Caco-2 (cell line): ENCODE measurements at places on chromosomes 12 and 14.

DNA sequence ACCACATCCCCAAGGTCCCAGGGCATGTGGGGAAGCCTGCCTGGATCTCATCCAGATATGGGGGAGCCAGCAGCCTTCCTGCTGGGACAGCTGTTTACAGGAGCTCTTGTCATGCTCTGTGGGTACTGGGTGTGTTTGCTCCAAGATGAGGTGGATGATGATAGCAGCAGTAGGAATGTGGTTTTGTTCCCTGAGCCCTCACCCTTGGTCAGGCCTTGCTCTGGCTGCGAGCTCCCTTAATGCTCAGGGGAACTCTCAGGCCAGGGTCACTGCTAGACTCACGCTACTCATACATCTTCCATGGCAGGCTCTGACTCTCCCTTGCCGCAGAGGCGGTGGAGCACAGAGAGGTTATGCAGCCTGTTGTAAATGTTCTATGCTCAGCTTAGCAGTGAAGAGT lies 990.3 kb downstream of the AACS start:
- no peak for DNase-seq

DNA sequence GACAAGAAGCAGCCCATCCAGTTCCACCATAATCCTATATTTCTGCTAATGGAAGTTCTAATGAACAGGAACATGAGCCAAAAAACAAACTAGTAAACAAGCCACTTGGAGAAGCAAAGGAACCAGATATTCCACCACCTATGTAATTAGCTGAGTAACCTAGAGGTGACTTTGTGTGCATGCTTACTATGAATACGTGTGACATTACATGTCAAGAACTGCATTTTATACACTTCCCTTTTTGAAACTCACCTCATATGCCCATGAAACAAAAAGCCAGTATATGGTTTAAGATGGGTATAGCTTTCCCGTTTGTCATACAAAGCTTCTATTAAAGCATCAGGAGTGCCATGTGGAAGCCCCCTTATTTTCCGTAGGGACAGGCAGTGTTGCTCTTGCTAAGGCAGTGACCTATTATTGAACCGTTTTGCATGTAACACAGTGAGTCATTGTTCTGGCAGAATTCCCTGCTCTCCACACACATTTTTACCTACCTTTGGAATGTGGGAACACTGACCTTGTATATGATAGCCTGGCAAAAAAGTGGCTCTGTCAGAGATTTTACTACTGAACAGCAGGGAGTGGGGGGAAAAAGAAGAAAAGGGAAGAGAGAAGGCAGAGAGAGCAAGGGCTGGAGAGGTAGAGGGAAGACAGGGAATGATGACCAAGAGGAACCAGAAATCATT lies 34.8 kb upstream of the FRMD6 start:
- DNase-seq = no peak

- DNase-seq = no peak
These were observed 275.7 kb downstream of the ITPR2 start for GRCh38 chr12:26557326-26557725.

DNA sequence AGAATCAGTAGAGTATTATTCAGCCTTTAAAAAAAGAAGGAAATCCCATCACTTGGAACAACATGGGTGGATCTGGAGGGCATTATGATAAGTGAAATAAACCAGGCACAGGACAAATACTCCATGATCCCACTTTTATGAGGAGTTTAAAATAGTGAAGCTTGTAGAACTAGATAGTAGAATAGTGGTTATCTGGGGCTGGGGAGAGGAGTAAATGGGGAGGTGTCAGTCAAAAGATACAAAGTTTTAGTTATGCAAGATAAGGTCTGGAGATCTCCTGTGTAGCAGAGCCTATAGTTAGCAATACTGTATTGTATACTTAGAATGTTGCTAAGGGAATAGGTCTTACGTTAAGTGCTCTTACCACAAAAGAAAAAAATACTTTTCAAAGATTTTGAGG lies 64.9 kb downstream of the RIC8B start:
- DNase-seq = no peak

GRCh38 chr14:99604766-99605298 lies 825 bp upstream of the CCDC85C start:
- no peak for DNase-seq

- no peak for DNase-seq
These were observed 270.3 kb downstream of the CCDC91 start for GRCh38 chr12:28460420-28461130.

DNA sequence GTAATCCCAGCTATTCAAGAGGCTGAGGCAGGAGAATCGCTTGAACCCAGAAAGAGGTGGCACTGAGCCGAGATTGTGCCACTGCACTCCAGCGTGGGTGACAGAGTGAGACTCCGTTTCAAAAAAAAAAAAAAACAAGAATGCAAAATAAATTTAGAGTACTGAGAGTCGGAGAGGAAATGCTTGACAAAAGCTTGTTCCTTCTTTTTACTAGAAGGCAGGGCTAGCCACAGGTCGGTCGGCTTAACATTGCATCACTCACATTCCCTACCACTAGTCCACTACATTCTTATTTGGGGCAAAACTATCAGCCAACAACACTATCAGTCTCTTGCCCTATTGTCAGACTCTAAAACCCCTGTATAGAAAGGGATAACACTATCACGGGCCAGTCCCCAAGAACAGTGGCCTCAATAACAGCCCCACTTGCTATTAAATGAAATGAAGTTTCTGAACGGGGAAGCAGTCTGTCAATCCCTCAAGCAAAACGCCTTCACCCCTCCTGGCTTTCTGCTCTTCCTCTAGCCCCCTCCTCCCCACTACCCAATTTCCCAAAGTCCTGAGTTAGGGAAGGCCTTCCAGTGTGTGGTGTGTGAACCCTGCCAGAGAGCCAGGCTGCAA lies 1.0 kb downstream of the RNF41 start:
- no peak for DNase-seq

DNA sequence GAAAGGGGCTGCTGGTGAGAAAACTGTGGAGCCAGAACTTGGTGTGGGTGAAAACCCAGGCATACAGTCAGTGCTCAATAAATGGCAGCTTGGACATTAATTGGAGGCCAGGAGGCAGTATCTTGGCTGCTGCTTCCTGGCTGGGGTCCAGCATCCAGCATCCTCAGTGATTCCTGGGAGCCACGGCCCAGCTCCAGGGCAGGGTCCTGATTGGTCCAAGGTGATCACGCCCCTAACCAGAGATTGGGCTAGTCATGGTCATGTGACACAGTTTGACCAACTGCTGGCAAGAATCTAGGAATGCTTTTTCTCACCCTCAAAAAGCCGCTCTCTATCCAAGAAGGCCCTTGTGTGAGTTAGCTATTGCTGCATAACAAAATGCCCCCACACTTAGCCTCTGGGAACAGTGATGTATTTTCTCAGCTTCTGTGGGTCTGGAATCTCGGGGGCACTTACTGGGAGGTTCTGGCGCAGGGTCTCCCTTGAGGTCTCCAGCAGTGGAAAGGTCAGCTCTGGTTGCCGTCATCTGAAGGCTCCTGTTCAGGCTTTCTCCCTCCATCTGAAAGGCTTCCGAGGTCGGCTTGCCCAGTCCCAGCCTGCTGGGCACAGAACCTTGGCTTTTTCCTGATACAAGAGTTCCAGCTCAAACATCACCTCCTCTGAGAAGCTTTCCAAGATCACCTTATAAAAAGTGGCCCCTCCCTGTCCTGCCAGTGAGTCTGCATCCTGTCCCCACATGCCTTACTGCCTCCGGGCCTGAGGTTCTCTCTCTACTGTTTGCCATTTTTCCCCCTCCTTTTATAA lies 119.2 kb upstream of the NCOR2 start:
- no peak for DNase-seq

GRCh38 chr14:43418324-43418723 lies 1088.8 kb downstream of the FSCB start:
- no peak for DNase-seq

GRCh38 chr14:88424573-88424972 lies 39.1 kb downstream of the SPATA7 start:
- no peak for DNase-seq

- no peak for DNase-seq
These were observed 62.6 kb upstream of the NTF3 start for GRCh38 chr12:5369298-5369697.
